H1 (cell line): ENCODE measurements at places on chromosomes 2 and 18. TPM values are rescaled to one million over a fixed set of nuclear protein-coding genes. Genes with fewer than 3 reads are reported as not detected.

DNA sequence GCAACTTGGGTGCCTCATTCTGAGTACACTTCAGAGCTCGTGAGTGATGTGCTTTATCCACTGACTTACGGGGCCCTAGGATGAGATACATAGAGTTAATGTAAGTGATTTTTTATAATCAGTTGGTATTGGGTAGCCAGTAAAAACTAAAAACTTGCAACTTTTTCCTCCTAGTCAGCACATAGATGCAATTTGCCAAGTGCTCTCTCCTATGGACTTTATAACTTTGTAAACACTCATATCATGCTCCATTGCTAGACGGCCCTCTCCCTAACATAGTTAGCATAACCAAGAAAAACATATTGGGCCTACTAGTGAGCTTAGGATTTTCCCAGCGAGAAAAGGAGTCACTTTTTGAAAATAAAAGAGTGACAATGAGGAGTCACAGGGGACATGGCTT, 60.4 kb downstream of the PLB1 start:
- no peaks in the 10 kb centered on the region for H3K36me3 ChIP-seq
- H3K4me3 ChIP-seq: no peak overlapping the region
- no peaks in the 10 kb centered on the region for H3K27me3 ChIP-seq

The INSIG2 gene
- total RNA-seq: 6.5 and 7.0 TPM in 2 replicates

- no peak overlapping the region for H3K4me3 ChIP-seq
- no peaks in the 10 kb centered on the region for H3K36me3 ChIP-seq
- H3K27me3 ChIP-seq: no peaks in the 10 kb centered on the region
- H3K4me1 ChIP-seq: no peaks in the 10 kb centered on the region
- no peak overlapping the region for H3K27ac ChIP-seq
- DNase-seq: no peak
These were observed 71.7 kb upstream of the ASB18 start for GRCh38 chr2:236335696-236336574.

DNA sequence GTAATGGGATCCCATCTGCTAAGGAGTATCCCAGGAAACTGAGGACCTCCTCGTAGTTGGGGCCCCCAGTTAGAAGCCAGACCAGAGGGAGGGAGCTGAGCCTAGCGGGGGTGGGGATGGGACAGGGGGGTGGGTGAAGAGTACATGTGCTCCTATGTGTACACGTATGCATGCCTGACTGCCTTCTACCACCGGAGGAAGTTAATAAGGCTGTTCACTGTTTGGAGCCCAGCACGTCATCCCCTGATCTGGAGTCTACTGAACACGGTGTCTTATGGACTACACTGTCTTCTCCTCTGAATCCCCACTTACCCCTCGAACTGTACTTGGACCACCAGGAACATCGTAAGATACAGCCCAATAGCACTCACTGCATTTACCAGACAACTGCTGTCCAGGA, 68.5 kb downstream of the SFXN5 start:
- H3K4me1 ChIP-seq: no peaks in the 10 kb centered on the region; the same call in 1 of the 2 replicates
- H3K27ac ChIP-seq: no peak overlapping the region
- H3K4me3 ChIP-seq: no peak overlapping the region

- H3K4me3 ChIP-seq: no peak overlapping the region
- DNase-seq: no peak
- H3K4me1 ChIP-seq: no peaks in the 10 kb centered on the region
These were observed 702.7 kb downstream of the SOCS6 start for GRCh38 chr18:70991577-70991976.

GRCh38 chr2:239255218-239255617, 145.6 kb downstream of the HDAC4 start:
- no peaks in the 10 kb centered on the region for H3K36me3 ChIP-seq
- H3K27me3 ChIP-seq: no peaks in the 10 kb centered on the region
- H3K27ac ChIP-seq: no peak overlapping the region
- H3K4me1 ChIP-seq: no peaks in the 10 kb centered on the region; the same call in 1 of the 2 replicates
- no peak for DNase-seq

DNA sequence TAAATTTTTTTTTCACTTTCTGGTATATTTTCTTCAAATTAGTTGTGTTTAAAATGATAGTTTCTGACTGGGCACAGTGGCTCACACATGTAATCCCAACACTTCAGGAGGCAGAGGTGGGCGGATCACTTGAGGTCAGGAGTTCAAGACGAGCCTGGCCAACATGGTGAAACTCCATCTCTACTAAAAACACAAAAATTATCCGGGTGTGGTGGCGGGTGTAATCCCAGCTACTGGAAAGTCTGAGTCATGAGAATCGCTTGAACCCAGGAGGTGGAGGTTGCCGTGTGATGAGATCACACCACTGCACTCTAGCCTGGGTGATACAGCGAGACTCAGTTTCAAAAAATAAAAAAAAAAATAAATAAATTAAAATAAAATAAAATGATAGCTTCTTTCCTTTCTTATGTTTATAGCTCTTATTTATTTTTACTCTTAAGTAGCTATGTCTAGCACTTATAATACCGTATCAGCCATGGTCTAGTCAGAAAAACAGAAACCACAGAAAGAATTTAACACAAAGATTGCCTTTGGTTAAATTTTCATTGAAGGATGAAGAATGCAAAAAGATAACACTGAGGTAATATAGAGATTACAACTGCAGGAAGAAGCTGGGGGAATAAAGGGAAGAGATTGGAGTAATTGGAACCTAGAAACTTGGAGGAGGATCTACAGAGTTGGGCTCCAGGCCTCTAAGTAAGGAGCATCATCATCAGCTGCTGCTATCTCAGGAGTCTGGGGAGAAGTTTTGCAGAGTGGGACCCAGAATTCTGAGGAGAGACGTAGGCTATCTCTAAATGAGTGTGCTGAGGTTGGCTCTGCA, 54.7 kb upstream of the MBOAT2 start:
- H3K4me1 ChIP-seq: no peaks in the 10 kb centered on the region
- H3K4me3 ChIP-seq: no peak overlapping the region
- H3K27ac ChIP-seq: no peak overlapping the region
- no peaks in the 10 kb centered on the region for H3K27me3 ChIP-seq
- no peak for DNase-seq
- H3K36me3 ChIP-seq: no peaks in the 10 kb centered on the region

The GPR155 gene
- total RNA-seq: 1.1 and 2.1 TPM in 2 replicates

DNA sequence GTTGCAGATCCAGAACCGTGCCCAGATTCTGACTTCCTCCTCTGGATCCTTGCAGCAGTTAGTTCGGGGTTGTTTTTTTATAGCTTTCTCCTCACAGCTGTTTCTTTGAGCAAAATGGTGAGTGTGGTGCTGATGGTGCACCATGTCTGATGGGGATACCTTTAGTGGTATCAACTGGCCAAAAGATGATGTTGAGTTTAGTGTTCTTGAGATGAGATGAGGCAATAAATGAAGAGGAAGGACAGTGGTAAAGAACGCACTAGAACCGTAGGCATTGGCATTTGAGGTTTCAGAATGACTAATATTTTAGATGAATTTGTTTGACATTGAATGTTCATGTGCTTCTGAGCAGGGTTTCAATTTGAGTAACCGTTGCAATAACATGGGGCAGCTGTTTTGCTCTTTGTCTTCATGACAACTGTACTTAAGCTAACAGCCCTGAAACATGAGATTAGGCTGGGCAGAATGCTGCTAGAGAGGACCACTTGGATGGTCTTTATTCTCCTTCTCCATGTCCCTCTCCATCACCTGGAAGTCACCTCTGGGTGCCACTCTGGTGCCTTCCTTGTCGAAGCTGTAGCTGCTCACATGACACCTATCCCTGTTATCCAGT, 3.9 kb downstream of the CTLA4 start:
- H3K4me1 ChIP-seq: no peaks in the 10 kb centered on the region
- no peaks in the 10 kb centered on the region for H3K27me3 ChIP-seq
- no peak overlapping the region for H3K27ac ChIP-seq
- H3K4me3 ChIP-seq: no peak overlapping the region
- no peak for DNase-seq
- H3K36me3 ChIP-seq: no peaks in the 10 kb centered on the region

The CROCC2 gene
- total RNA-seq: not detected in 2 replicates

DNA sequence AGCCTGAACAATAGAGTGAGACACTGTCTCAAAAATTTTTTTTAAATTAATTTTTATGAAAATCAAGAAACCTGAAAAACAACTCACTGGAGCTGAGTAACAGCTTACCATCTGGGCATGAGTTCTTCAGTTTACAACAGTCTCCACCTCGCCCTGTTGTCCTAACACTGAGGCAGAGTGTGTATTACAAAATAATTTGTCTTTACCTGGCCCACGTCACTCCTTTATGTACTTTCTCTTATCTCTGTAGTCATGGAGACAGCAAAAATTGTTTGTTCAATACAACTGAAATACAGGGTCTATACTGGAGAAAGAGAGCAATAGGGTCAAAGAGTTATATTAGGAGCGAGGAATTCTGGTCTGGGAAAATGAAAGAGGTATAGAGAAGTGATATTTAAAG, 48.1 kb downstream of the CYTIP start:
- no peaks in the 10 kb centered on the region for H3K27me3 ChIP-seq
- no peaks in the 10 kb centered on the region for H3K36me3 ChIP-seq
- H3K27ac ChIP-seq: no peak overlapping the region
- no peak for DNase-seq

DNA sequence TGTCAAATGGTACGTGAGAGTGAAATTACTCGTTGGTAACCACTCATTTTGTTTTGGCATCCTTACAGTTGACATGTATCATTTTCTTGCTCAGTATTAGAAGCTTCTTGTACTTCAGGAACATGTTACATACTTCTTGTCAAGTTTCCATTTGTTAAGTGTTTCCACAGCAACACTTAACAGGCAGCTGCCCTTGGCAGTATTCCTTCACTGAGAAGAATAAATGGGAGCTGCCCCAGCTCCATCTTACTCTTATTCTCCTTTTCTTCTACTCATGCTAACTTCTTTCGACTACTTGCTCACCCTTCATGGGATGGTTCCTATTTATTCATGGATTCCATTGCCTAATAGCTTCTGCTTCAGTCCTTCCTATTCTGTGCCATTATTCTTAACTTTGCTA, 60.1 kb upstream of the TUBA3E start:
- H3K36me3 ChIP-seq: no peaks in the 10 kb centered on the region
- no peak for DNase-seq
- H3K27ac ChIP-seq: no peak overlapping the region

The TP53I3 gene
- 29.4 and 30.1 TPM in 2 replicates for total RNA-seq

GRCh38 chr18:57210107-57210715, 63.3 kb downstream of the BOD1L2 start:
- peaks cover 21% of the 10 kb centered on the region for H3K4me1 ChIP-seq
- no peaks in the 10 kb centered on the region for H3K36me3 ChIP-seq
- no peaks in the 10 kb centered on the region; the same call in 1 of the 2 replicates for H3K27me3 ChIP-seq
- DNase-seq: peak; percentile 60
- H3K27ac ChIP-seq: no peak overlapping the region

The ABCG8 gene
- not detected in 2 replicates for total RNA-seq

DNA sequence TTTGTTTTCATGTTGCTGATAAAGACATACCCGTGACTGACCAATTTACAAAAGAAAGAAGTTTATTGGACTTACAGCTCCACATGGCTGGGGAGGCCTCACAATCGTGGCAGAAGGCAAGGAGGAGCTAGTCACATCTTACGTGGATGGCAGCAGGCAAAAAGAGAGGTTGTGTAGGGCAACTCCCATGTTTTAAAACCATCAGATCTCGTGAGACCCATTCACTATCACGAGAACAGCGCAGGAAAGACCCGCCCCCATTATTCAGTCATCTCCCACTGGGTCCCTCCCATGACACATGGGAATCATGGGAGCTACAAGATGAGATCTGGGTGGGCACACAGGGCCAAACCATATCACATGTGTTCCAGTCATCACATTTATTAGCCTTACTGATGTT, 16.8 kb downstream of the AQP12A start:
- no peak overlapping the region for H3K27ac ChIP-seq
- no peaks in the 10 kb centered on the region for H3K36me3 ChIP-seq
- no peak for DNase-seq
- H3K27me3 ChIP-seq: no peaks in the 10 kb centered on the region
- no peak overlapping the region for H3K4me3 ChIP-seq
- no peaks in the 10 kb centered on the region; the same call in 1 of the 2 replicates for H3K4me1 ChIP-seq

The RESP18 gene
- total RNA-seq: not detected in 2 replicates

GRCh38 chr2:239607517-239608191, 206.8 kb upstream of the HDAC4 start:
- H3K4me3 ChIP-seq: no peak overlapping the region
- no peaks in the 10 kb centered on the region for H3K36me3 ChIP-seq
- no peaks in the 10 kb centered on the region for H3K27me3 ChIP-seq
- no peak overlapping the region for H3K27ac ChIP-seq

The PIK3C3 gene
- 47.4 and 51.4 TPM in 2 replicates for total RNA-seq

DNA sequence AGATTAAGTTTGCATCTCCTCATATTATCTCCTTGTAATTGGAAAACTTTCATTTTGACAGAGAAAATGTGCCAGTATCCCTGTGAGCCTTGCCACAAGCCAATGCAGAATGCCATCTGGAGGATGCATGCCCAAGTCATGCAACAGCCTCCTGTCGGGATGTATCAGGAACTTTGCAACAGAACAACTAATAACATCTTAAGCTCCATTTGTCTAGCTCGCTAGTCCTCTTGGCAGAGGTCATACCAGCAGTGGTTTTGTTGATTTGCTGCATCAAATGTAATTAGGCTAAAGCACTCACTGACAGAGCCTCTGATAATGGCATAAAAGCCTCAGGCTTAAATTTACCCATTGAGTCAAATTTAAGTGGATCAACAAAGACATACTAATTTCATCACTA, 125.8 kb downstream of the UBE2E3 start:
- no peaks in the 10 kb centered on the region for H3K36me3 ChIP-seq
- no peak overlapping the region for H3K27ac ChIP-seq
- peaks cover 5% of the 10 kb centered on the region; the same call in 1 of the 2 replicates for H3K4me1 ChIP-seq
- H3K4me3 ChIP-seq: no peak overlapping the region
- DNase-seq: no peak

DNA sequence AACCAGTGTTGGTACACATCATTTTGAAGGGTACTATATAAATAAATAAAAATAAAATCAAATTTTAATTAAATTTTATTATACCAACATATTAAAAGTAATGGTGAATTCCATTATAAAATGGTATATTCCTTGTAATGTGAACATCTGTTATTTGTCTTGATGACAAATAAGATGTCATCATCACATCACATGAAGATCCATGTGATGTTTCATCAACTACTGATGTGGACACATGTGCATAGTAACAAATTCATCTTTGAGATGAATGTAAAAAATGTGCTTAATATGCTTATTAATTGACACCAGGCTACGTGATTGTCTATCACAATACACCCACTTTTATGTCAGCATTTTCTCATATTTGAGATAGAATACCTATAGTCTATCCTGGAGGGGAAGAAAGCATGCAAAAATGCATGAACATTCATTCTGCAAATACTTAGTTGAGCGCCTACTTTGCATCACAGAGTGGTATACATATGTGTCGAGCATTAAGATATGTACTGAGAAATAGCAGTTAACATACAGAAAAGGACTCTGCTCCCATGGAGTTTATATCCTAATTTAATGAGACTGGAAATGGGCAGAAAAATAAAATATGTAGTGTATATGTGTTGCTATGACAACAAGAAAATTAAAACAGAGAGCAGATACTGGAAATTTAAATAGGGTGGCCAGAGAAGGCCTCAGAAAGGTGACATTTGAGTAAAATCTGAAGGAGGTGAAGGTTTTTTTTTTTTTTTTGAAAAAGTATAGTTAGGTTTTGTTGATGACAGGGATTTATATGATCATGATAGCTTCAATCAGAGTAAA, 281.1 kb downstream of the ARHGAP15 start:
- H3K27ac ChIP-seq: no peak overlapping the region
- H3K4me3 ChIP-seq: no peak overlapping the region
- no peaks in the 10 kb centered on the region for H3K27me3 ChIP-seq

GRCh38 chr2:186639939-186640338, 50.1 kb downstream of the ITGAV start:
- no peak for DNase-seq
- H3K36me3 ChIP-seq: peaks cover 7% of the 10 kb centered on the region
- no peak overlapping the region for H3K4me3 ChIP-seq
- no peak overlapping the region for H3K27ac ChIP-seq
- no peaks in the 10 kb centered on the region for H3K27me3 ChIP-seq
- no peaks in the 10 kb centered on the region for H3K4me1 ChIP-seq
